ENCODE measurements at places on chromosomes 1 and 21.

DNA sequence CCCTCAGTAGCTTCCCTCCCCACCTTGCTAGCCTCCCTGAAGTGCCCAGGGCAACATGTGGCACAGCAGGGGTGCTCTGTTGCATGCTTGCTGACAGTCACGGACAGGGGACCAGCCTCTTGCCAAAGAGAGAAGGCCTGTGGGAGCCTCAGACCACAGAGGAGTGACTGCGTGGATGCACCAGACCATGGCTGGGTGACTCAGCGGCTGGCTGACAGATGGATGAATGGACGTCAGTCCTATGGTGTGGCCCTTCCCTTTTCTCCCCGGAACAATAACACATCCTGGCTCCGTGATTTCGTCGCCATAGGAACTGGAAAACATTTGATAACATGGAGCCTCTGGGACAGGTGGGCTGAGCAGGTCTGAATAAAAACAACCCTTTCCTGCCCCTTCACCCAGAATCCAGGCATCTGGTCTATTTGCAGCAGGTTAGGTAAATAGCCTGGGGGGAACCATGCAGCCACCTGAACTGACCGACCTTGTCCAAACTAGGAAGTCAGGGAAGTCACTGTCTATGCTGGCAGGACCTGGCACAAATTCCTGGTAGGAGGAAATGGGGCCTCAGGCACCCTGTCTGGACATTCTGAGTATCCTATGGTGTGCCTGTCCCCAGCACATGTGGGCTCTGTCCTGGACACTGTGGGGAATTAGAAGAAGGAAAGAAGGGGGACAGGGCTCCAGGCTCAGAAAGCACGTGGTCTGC is 53.3 kb downstream of the NENF start:
- DNase-seq, result peak; percentile 62

- peak; percentile 80 for DNase-seq
Measured at GRCh38 chr1:246428542-246429308, 78.4 kb downstream of the SMYD3 start.

GRCh38 chr1:78432016-78432415 is 58.8 kb upstream of the PTGFR start:
- DNase-seq, result no peak

DNA sequence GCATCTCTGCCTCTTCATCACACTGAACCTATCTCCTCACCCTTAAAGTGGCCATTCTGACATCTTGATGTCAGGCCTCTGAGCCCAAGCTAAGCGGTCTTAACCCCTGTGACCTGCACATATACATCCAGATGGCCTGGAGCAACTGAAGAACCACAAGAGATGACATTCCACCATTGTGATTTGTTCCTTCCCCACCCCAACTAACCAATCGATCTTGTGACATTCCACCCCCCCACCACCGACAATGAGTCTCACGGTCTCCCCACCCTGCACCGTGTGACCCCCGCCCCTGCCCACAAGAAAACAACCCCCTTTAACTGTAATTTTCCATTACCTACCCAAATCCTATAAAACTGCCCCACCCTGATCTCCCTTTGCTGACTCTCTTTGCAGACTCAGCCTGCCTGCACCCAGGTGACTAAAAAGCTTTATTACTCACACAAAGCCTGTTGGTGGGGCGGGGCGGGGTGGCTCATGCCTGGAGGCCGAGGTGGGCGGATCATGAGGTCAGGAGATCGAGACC is 21.0 kb upstream of the PINK1 start:
- DNase-seq, result no peak

GRCh38 chr1:230730977-230731376 is 16.2 kb upstream of the CAPN9 start:
- DNase-seq, result no peak

GRCh38 chr1:245855846-245856730 is 651.0 kb downstream of the SMYD3 start:
- DNase-seq, result no peak

- DNase-seq, result peak; percentile 45
Measured at GRCh38 chr1:229408458-229409037, 25.3 kb downstream of the ACTA1 start.

- DNase-seq, result no peak
Measured at GRCh38 chr1:85900921-85901320, 192.7 kb upstream of the ZNHIT6 start.

DNA sequence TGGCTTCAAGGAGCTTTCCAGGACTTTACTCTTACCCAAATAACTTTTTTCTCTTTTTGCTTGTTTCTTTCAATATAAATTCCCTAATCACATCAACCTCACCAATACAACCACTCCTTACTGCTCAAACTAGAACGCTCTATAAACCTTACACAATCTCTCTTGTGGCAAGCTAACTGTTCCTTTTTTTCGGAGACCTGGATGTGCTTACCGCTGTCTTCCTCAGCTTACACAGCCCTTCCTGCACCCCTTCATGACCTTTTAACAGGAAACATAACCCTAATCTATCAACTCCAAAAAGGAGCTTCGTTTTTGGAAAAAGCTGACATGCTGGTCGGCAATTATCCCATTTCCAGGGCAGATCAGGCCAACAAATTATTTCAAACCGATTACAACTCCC is 24.1 kb upstream of the SLC2A5 start:
- no peak for DNase-seq

DNA sequence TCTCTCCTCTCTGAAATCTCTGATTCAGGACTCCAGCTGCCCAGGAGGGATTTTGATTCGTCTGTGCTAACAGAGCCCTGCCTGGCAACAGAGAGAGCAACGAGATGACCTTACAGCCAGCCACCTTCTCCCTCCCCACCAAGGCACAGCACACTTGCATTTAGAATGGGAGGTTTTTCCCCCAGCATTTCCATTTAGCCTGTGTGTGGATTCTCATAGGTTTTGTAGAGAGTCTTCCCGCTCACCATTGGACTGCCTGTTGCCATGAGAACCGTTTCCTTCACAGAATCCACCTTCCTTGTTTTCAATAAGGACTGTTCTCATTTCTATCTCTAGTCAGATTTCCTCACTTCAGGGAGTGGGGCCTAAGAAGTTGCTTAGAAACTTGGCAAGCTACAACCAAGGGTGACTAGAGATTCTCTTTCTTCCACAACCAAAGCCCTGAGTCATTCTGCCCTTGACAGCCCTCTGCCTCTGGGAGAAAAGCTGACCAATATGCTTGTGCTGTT is 5.8 kb upstream of the IKBKE start:
- DNase-seq, result peak; percentile 83

DNA sequence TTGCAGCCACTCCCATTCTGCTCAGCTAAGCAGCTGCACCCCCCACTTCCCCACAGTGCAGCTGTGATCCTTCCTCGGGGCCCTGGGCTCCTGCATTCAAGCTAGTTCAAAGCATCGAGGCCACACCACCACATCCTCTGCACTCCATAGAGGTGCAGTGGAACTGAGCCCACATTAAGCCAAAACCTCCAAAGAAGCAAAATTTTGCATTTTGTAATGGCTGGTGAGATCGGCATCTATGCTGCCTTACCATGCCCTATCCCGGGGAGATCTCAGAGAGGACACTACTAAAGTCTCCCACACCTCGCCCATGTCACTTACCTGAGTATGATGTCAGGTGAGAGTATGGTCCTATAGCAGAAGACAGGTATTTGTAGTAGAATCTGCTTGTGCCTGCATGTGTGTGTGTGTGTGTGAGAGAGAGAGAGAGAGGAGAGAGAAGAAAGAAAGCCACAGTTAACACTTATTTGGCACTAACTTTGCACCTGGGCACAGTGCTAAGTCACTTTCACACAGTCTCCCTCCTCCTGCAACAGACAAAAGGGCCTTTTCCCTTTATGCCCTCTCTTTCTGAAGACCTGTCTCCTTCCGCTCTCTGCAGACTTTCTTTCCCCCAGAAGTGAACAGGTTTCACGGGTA is 89.8 kb downstream of the KIF14 start:
- DNase-seq, result no peak

DNA sequence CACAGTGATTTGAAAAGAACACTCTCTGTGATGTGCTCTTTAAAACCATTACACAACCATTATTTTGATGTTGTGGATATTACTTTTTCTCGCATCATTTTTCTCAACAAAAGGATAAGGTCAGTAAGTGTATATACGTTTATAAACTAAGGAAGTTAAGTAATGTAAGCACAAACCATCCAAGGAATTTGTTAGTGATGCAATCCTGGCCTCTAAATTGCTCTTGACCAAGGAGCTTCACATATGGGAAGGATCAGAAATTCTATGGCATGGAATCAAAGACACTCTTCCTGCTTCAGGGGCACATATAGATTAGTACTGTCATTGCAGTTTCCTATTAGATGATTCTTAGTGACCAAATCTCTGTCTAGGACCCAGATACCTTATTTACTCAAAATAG is 3.6 kb upstream of the PPP2R5A start:
- peak; percentile 51 for DNase-seq

DNA sequence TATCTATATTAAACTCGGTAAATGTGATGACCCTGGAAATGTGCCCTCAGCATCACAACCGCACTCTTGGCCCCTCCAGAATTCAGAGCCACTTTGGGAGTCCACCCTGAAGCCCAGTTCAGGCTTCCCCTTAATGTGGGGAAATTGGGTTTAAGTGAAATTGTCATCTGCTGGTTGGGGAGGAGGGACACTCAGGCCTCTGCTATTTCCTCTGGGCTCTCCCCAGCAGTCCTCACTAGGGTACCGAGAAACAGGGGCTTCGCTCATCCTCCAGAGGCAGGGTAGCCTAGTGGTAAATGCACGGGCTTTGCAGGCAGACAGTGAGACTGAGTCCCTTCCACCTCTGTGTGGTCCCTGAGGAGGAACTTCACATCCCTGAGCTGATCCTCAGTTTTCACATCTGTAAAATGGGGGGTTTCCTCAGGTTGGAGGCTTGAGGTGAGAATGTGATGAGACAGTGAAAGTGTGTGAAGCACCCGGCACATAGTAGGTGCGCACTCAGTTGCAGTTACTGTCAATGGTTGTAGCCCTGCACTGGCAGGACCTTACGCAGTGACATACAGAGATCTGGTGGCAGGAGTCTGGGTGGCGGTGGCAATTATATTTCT is 14.6 kb upstream of the WNT4 start:
- no peak for DNase-seq

GRCh38 chr1:179079113-179079761 is 2.6 kb upstream of the TOR3A start:
- DNase-seq, result peak; percentile 62
